EL (cell line): ENCODE measurements at places on chromosomes 11 and 22.

DNA sequence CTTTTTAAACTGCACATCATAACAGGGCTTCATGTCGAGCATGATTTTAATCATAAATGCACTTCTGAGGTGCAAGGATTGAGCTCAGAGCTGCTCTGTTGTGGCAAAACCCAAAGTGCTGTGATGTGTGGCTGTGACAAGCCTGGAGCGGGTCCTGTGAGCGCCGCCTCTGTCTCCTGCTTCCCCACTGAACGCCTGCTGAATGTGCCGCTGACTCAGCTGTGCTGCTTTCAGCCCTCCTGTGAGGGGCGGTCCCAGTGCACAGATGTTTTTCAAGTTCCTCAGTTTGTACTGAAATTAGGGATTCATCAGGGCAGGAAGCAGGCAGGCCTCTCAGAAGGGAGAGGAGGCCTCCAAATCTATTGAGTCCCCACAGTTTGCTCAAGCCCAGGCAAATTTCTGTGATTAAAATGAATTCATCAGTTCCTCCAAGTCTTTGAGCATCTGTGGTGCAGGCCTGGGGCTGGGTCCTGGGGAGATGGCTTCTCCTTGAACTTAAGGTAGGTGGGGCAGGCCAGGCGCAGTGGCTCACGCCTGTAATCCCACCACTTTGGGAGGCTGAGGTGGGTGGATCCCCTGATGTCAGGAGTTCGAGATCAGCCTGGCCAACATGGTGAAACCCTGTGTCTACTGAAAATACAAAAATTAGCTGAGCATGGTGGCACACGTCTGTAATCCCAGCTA, 3.0 kb upstream of the GTSE1 start:
- peak; percentile 69 for DNase-seq

- DNase-seq, result no peak
These were observed 9.4 kb downstream of the AASDHPPT start for GRCh38 chr11:106086850-106087249.

GRCh38 chr11:26073646-26074045, 258.3 kb upstream of the ANO3 start:
- no peak for DNase-seq

GRCh38 chr11:131841028-131841427, 470.6 kb downstream of the NTM start:
- DNase-seq, result no peak

GRCh38 chr11:94800414-94800813, 32.3 kb downstream of the AMOTL1 start:
- no peak for DNase-seq

GRCh38 chr11:75383246-75383645, 16.1 kb upstream of the RPS3 start:
- DNase-seq, result no peak

GRCh38 chr11:109071712-109072524, 350.1 kb upstream of the C11orf87 start:
- no peak for DNase-seq

DNA sequence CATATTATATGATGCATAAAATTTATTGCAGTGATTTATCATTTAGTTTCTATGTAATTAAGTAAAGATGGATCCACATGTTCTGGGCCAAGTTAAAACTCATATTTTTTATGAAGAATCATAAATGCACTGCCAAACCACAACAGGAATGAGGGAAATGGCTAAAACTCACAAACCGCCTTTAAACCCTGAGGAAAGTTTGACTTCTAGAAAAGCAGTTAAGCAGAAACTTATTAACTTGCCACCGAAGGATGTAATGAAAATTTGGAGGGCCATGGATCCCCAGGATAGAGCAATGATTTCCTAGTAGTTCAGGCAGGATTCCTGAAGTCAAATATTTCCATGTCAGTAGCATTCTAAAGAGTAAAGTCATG, 218.3 kb upstream of the CTSC start:
- peak; percentile 67 for DNase-seq

DNA sequence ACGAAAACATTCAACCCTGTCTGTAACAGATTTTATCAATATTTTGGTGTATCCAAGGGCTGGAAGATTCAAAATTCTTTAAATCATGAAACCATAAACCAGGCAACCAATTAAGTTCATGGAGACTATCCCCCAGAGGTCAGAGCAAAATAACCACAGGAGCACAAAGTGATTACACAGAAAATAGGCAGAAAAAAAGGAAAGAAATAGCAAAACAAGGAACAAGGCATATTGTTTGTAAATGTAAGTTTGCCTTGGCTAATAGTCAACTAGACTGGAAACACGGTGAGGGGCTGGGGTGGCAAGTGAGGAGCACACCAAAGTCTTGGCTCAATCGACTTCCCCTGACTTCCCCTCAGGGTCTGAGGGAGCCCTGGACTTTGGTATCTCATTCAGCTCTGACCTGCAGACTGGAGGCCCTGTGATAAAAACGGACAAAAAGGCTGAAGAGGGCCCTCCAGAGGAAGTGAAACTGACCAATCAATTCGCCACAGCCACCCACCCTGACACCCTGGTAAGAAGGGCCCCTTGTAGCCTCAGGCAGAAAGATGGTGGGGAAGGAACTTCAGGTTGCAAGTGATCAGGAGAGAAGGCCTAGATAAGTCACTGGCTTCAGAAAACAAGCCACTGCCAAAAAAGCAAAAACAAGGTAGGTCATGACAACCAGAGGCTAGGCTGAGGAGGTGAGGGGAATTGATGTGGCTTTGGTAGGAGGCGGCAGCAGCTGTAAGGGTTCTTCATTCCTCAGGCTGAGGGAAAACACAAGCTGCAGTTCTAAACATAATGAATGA, 1.8 kb downstream of the SIK3 start:
- peak; percentile 61 for DNase-seq

- DNase-seq, result no peak
These were observed 21.5 kb upstream of the AIFM3 start for GRCh38 chr22:20945578-20945934.

DNA sequence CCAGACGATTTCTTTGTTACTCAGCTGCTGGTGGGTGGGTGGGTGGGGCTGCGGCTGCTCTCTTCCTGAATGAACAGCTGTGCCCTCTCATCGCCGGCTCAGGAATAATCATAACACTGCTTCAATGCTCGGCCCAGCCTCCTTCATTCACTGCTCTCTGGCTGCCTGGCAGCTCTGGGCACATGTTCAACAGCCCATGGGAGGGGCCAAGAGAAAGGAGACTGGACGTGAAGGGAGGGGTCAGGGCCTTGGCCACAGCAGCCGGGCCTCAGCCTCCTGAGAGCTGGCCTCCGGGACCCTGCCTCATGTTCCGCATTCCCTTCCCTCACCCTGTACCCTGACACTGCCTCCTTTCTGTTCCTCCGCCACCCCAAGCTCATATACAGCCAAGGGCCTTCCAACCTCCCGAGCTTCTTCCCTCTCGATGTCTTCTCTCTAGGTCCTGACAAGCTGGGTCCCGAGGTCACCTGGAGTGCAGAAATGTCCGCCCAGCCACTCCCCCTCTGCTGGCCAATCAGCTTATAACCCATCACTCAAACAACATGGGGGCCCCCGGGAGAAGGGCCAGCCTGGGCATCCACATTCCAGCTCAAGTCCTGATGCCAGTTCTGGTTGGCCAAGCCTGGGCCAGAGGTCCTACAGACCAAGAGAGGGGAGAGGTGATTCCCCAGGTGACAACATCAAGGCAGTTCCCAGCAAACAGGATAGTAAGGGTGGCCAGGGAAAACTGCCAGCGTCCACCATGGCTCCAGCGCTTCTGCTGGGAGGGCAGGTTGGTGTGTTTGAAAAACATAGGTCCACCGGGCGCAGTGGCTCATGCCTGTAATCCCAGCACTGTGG, 3.2 kb upstream of the CSDC2 start:
- peak; percentile 80 for DNase-seq

DNA sequence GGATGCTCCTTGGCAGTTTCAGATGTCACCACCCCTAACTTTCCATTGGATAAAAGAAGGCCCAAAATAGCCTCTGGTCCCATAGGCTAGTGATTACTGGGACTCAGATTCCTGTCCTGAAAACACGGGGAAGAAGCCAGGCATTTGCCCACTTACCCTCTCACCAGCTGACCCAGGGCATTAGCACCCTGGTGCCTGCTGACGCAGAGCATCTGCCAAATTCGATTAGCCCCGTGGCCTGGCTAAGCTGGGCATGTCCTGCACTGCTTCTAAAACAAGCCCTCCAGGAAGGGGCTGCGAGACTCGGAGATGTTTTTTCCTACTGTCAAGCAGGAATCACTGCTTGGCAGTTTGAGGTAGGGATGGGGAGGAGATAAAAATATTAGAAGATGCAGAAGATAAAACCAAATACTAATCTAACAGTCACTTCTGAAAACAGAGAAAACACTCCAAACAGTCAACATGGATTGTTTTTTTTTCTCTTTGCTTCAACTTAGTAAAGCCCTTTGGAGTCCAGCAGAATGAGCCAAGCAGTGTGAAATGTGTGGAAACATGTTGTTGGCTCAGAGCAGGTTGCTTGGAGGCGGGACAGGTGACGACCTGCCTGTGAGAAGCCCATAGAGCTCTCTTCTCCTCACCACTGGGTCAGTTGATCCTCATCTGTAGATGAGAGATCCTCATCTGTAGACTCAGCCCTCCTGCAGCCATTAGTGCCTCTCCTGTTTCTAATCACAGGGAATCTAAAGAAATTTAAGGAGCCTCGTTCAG, 54.0 kb downstream of the BDNF start:
- no peak for DNase-seq

DNA sequence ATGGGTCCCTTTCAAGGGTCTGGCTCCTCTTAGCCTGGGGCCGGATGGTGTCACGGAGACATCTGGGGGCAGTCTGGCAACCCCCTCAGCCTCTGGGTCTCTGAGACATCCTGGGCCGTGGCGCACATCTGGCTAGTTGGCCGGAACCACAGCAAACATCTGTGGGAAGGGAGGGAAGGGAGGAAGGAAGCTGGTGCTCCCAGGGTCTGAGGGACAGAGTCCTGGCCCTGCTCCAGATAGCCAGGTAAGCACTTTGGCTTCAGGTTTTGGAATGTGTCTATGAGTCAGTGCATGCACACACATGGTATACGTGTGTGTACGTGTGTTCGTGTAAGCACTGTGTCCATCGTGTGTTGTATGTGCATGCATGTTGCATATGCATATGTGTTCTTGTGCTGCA, 225.1 kb downstream of the MN1 start:
- DNase-seq, result no peak

- no peak for DNase-seq
These were observed 96.1 kb downstream of the GRIA4 start for GRCh38 chr11:105705786-105706530.

DNA sequence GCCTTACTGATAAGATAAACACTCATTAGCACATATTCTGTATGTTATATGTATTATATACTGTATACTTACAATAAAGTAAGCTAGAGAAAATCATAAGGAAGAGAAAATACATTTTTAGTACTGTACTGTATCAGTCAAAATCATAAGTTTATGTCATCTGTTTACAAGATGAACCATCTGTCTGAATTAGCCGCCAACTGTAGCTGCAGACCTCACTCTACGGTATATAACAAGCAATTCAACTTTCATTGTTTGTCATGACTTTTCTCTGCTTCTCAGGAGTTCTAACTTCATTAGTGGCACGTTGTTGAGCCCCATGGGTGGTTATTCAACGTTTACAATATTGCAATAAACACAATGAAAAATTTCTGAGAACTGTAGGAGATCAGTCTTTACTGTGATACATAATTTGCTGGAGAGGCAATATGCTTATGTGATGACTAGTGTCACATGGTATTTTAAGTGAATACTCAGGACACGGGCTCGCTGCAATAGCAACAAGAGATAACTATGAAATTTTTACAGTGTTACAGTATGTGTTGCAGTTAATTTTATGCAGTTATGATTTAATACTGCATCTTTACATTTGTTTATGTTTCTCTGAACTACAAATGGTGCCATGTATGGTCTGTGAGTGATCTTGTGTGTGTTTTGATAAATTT, 132.2 kb upstream of the CTSC start:
- no peak for DNase-seq

- peak; percentile 17 for DNase-seq
These were observed 145.7 kb downstream of the TTC17 start for GRCh38 chr11:43504316-43504950.
